ENCODE measurements at places on chromosomes 6 and 20. TPM values are rescaled to one million over a fixed set of nuclear protein-coding genes. Genes with fewer than 3 reads are reported as not detected.

GRCh38 chr6:152223636-152224035, 413.5 kb downstream of the SYNE1 start:
- peak; percentile 67 for DNase-seq

GRCh38 chr6:43491750-43492661, 14.6 kb downstream of the TJAP1 start:
- DNase-seq, result no peak

Gene EPM2A
- total RNA-seq, result 6.2 TPM

DNA sequence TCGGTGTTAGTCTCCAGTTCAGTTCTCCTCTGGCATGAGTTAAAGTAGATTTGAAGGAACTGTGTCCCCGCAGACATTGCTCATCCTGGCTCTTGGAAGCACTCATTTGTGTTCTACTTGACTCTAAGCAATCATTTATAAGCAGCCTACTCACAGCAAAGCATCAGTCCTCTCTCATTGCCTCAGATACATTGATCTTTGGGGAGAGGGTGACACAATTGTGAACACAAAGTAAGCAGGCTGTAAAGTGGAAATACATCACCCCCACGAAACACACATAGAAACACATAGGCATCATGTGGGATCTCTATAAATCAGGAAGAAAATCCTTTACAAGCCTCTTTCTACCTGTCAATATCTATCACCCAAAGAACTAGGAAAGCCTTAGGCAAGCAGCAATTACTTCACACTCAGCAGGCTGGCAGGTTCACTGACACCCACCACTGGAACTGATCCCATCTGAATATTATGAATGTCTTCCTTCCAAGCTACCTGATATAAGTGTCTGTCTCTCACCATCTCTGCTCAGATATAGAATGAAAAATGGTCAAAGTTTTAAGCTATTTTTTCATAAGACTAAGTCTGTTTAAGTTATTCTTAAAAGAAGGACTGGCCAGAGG, 675.8 kb downstream of the HACE1 start:
- no peak for DNase-seq

- peak; percentile 99 for DNase-seq
These were observed 34.8 kb downstream of the IYD start for GRCh38 chr6:150403458-150404246.

- peak; percentile 37 for DNase-seq
These were observed 15.6 kb downstream of the GABRR2 start for GRCh38 chr6:89299466-89299850.

GRCh38 chr6:15876406-15876805, 213.6 kb upstream of the DTNBP1 start:
- DNase-seq, result no peak

- DNase-seq, result no peak
These were observed at the start of gene OGFR for GRCh38 chr20:62804627-62805154. TSS of gene OGFR (plus strand) at chr20:62804835. CDS start at chr20:62804860, 25 bp downstream.

- DNase-seq, result no peak
These were observed 73.3 kb downstream of the TFAP2A start for GRCh38 chr6:10341605-10342004.

- no peak for DNase-seq
These were observed 77.8 kb downstream of the COL9A1 start for GRCh38 chr6:70225055-70225454.

GRCh38 chr6:44100088-44100550, 27.1 kb downstream of the MRPL14 start:
- peak; percentile 32 for DNase-seq

- no peak for DNase-seq
These were observed 613.6 kb downstream of the UTRN start for GRCh38 chr6:144898741-144899140.

Data from Caki2 (cell line).